Suppressor macrophage treated with lipopolysaccharide for 4 hours (primary cell): ENCODE measurements at places on chromosomes 1 and 21.

DNA sequence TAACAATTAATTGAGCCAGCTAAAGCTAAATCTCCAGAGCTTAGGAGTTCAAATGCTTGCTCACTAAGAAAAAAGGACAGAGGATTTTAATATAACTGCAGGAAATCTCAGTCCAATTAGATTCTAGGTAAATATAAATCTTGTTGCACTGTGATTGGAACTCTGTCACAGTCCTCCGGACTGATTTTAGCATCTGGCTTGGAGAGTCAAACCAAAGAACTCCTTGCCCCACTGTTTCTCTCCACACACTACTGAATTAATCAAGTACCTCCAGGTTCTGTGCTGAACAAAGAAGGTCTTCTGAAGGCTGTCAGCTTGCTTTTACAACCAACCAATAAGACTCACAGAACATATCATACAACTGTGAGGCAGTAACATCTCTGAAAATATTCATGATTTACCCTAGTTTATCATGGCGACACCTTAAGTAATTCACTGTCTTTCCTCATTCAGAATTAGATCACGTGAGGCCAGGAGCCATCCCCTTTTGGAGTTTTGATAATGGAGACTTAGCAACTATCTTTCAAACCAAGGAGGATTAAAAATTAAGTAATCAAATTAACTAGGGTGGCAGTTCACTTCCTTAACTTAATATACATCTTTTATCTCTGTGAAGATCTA, 176.0 kb downstream of the RERE start:
- DNase-seq: no peak

GRCh38 chr21:29433366-29434059, 134.8 kb downstream of the BACH1 start:
- no peak for DNase-seq

GRCh38 chr1:84345220-84345619, 43.7 kb downstream of the SAMD13 start:
- DNase-seq: no peak

DNA sequence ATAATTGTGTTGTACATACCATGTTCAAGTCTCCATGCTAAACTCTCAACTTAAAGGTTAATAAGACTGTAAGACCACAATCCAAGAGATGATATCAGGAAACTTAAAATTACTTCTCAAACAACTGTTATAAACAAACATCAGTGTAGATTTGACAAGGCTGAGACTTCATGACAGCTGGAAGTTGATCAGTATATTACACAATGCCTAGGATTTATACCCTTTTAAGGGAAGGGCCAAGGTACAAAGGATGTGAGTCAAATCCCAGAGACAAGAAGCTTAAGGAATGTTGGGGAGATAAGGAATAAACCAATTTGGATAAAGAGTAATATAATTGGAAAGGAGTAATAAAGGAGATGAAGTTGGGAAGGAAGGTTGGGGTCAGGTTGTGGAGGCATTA, 98.8 kb downstream of the LBR start:
- DNase-seq: no peak

DNA sequence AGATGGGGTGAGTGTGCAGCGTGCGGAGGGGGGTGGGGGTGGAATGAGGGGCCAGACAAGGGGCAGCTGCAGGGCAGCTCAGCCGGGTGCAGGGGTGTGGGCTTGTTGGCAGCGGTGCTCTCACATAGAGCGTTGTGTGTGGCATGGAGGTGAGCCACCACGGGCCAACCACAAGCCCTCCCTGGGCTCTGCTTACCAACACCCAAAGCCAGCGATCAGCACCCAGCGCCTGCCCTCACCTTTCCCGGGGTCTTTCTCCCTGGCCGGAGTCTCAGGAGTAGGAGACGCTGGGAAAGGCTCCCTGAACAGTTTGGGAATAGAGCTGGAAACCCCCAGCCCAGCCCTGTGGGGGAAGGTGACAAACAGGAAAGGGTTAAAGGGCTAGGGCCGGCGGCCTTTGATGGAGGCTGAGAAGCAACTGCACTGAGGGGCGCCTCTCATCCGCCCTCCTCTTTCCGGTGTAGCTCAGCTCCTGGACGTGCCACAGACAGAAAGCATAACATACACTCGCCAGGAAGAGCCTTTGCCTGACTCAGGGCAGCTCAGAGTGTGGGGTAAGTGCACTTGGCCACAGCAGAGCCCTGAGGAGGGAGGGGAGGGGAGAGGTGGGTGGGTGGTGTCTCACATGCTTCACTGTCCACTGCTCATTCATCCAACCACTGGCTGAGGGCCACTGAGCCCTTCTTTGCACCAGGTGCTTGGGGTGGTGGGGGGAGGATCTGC, 577 bp downstream of the IKBKE start:
- DNase-seq: peak; percentile 80
